KG1 (cell line): ENCODE measurements at places on chromosomes 13 and 19.

GRCh38 chr19:10144361-10144760 lies 24.7 kb upstream of the EIF3G start:
- no peak for DNase-seq

- DNase-seq: no peak
These were observed 869.4 kb downstream of the PCDH17 start for GRCh38 chr13:58500938-58501337.

DNA sequence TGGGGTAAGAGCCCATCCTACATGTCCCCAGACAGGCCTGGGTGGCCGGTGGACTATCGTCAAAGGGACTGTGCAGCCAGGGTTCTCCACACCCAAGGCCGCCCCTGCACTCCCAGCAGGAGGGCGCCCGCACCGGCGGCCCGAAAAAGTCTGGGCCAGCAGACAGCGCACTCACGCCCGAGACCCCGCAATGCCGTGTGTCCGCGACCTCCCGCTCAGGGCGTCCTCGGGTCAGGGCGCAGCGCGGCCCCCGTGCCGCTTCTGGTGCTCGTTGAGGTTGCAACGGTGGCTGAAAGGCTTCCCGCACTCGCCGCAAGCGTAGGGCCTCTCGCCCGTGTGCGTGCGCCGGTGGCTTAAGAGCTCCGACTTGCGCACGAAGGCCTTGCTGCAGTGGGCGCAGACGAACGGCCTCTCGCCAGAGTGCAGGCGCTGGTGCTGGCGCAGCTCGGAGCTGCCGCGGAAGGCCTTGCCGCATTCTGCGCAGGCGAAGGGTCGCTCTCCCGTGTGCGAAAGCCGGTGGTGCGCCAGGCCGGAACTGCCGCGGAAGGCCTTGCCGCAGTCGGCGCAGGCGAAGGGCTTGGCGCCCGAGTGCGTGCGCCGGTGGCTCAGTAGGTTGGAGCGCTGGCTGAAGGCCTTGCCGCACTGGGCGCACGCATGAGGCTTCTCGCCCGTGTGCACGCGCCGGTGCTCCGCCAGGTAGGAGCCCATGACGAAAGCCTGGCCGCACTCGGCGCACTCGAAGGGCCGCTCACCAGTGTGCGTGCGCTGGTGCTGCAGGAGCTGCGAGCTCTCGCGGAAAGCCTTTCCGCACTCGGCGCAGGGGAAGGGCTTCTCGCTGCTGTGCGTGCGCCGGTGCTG lies 2.8 kb upstream of the A1BG start:
- DNase-seq: no peak

DNA sequence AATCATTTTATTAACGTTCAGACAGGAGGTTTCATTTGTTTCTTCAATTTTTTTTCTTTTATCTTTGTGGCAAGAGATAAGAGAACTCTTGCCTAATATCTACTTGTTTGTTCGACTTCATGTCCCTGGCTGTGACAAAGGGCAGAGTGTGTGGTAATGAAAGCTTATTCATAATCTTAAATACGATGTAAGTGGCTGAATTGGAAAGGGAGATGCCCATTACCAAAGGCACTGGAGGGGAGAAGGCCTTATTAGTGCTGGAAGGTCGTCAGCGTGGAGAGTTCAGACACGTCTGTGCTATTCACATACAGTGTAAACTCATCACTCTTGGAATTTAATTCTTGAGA lies 54.0 kb downstream of the RFC3 start:
- DNase-seq: no peak

- no peak for DNase-seq
These were observed 2.0 kb upstream of the SELENOV start for GRCh38 chr19:39512988-39513387.

- DNase-seq: no peak
These were observed 195.5 kb downstream of the KATNAL1 start for GRCh38 chr13:30111810-30112209.

GRCh38 chr13:51330791-51331190 lies 8.7 kb upstream of the SERPINE3 start:
- no peak for DNase-seq

DNA sequence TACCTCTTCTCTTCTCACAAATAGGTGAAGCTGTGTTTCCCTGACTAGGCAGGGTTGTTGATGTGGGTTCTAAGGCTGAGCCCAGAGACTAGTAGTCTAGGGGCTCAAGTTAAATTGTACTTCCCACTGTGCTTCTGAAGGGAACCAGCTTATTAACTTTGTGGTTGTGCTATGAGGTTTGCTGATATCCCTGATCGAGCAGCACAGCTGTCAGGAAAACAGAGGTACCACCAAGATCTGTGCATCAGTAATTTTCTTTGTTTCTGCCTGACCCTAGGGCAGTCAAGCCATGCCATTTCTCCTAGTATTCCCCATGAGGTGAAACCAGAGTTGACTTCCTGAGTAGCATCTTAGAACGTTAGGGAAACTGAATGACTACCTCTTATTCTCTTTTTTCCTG lies 853.8 kb upstream of the MIR17HG start:
- no peak for DNase-seq

GRCh38 chr19:10927730-10928562 lies 493 bp downstream of the YIPF2 start:
- DNase-seq: no peak

DNA sequence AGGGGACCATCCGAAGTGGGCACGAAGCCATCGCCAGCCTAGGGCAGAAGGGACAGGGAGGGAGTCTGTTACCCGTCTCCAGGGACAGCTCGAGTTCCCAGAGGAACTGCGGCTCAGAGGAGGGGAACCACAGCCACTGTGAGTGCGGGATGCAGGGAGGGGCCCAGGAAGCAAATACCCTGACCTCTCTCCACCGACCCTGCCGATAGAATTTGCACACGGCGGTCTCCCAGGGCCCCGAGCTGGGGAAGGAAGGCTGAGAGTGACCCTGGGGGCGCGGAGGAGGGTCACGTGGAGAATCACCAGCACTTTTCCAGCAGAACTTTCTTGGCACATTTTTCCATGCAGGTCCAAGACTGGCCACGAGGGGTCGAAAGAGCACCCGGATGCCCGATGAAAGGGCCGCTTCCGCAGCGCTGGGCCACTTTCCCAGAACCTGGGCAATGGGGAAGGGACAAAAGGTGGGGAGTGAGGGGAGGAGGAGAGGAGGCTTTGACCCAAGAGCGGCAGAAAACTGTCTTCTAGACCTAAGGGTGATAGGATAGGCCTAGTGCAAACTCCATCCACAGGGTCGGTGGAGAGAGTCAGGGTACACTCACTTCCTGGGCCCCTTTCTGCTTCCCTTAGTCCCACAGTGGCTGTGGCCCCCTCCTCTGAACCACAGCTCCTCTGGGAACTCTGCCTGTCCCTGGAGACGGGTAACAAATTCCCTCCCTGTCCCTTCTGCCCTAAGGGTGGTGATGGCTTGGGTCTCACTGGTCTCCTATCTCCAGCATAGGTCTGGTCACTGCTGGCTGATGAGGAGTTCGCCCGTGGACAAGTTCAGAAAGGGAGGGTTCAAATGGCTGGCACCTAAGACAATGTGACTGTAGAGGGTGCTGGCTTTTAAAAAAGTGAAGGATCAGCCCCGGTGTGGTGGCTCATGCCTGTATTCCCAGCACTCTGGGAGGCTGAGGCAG lies 5.3 kb upstream of the GPR4 start:
- no peak for DNase-seq

DNA sequence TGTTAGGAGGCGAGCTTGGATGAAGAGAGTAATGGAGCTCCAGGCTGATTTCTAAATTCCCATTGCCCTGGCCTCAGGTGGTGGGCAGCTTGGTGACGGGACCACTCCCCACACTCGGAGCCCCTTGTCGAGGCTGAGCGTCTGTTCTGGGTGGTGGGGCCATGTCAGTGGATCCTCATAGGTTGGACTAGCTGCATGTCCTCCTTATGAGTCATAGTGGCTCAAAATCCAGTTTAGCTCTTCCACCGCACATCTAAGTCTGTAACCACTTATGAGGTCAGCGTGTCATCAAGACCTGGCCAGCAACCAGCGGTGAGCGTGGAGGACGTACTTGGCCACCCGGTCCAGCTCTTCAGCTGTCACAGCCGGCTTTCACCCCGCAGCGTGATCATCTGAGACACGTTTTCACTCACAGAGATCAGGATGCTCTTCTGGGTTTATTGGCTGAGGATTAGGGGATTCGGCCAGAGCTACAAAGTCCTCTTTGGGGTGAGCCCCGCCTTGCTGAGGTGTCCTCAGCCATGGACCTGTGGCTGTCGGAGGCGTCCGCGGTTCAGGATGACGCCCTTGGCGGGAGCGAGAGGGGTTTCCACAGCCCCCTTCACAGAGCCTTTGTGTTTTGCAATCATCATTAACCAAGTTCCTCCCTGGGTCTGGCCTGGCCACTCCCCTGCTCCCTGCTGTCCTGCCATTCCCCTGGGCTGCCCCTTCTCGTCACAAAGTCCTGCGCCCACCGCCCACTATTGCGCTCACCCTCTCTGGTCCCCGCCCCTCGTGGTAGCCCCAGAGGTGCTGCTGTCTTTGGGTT lies 41.9 kb downstream of the ADPRHL1 start:
- DNase-seq: no peak

- DNase-seq: no peak
These were observed 1.2 kb upstream of the CHMP2A start for GRCh38 chr19:58555920-58556621.

DNA sequence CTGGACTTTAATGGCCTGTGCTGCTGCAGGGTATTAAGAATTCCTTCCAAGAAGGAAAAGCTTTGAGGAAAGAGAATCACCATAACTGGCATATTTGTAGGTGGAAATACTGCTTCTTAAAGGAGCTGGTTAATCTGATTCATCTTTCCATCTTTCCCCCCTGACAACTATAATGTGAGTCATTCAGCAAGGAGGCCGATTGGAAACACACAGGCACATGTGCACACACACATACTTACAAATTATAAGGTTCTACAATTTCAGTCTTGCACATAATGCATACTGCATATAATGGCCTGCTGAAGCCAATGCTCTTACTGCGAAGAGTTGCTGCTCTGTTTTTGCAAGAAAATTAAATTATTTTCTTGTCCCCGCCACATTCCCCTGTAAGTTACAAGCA lies 78.8 kb upstream of the TPP2 start:
- no peak for DNase-seq
